Esophagus squamous epithelium (tissue), 5 donors: ENCODE measurements at places on chromosomes 2 and 18.

- no peak for DNase-seq
Measured at GRCh38 chr2:239779584-239779983, 245.6 kb downstream of the NDUFA10 start.

DNA sequence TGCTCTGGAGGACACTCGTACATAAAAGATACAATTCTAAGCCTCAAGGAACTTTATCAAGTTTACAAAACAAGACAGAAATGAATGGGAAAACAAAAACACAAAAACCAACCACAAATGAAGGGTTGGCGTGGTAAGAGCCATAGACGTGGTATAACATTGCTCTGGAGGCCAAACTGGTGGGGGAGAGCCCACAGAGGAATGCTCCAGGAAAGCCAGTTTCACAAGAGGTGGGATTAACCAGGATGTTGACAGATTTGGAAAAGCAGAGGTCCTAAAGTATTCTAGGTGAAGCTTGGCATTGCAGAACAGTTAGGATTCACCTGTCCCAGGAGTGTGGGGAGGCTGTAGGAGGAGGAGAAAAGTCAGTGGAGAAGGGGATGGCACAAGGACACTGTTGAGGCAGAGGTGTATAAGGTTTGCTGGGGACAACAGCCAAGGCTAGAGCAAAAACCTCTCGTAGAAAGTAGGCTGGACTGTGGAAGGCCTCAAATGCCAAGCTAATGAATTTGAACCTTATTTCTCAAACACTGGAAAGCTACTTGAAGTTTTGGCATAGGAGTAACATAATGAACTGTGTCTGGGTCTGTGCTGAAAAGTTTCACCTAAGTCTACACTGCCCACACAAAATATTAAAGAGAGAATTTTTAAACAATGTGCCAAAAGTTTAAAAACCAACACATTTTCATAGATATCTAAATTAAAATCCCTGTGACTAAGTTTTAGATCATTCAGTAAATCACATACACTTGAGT lies 135.1 kb downstream of the THADA start:
- DNase-seq = no peak

DNA sequence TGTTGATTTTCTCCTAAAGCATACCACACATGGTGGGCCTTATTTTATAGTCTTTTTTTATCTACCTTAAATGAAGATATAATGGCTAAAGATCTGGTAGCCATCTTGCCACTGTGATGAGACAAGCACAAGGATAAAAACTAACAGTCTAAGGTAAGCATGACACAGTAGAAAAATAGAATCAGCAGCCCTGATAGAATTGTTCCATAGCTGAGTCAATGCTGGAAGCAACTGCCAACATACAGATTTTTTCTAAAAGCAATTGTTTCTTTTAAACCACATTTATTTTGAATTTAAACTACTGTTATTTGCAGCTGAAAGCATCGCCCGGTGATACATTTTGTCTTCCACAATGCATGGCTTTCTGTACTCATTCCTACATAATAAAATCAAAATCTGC lies 1091.5 kb upstream of the CHAC2 start:
- no peak for DNase-seq

- no peak for DNase-seq
Measured at GRCh38 chr18:79252904-79253633, 142.7 kb upstream of the NFATC1 start.

GRCh38 chr2:233148354-233148753 lies 88.2 kb downstream of the INPP5D start:
- DNase-seq = no peak

DNA sequence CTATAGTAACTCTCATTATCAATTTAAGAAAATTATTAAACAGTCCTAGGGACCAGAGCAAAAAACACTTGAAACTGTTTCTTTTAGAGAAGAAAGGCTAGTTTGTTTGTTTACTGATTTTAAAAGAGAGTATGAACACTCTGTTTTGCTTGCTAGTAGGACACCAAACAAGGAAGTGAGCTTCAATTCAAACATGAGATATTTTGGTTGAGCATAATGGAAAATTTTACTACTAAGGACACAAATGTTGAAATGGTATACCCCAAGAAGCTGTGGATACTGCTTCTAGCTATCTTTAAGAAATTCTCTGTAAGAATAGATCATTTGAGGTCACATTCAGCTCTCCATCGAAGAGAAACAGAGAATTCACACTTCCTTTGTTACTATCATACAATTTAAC lies 216.3 kb upstream of the SMAD7 start:
- DNase-seq = no peak

DNA sequence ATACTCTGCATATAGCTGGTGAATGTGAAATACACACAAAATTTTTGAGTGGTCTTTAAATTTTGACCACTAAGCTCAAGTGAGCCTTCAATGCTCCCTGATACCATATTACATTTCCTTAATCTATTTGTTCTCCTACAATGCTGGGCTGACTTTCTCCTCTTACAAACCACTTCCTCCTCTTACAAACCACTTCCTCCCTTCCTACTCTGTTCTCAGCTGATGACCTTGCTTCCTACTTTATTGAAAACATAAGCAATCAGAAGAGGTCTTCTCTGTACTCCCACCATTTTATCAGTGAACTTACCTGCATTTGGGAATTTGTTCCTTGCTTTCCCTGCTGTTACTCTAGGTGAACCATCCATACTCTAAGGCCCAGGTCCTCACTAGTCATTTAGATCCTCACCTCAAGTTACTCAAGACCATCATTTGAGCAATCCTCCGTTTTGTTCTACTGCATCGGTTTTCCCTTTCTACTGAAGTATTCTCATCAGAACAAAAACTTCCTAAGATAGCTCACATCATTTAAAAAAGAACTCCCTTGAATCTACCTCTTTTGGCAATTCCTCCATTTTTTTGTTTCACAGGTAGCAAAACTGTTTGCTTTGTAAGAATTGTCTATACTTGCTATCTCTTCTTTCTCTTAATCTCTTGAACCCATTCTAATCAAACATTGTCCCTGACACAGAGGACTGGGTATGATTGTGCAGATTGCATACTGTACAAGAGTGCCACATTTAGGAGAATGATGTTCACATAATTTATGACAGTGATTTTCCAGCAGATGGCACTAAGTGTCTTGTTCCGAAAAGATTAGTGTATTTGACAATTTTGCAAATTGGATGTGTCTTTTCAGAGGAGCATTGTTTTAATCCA lies 96.5 kb downstream of the EPB41L5 start:
- DNase-seq = no peak

DNA sequence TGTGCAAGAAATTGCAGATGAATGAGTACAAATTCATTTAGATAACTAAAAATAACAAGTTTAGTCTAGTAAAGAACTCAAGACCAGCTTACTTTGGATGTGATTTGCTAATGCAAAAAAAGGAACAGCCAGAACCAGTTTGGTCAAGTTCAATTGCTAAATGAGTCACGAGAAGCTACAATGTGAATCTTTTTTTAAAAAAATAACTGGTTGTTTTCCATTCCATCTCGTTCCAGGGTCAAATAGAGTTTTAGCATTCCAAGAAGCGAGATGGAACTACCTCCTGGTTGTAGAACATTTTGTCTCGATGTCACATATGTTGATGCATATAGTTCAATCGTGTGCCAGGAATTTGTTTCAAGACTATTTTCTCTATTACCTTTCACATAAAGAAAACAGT lies 65.0 kb upstream of the IKZF2 start:
- no peak for DNase-seq
